ENCODE measurements at places on chromosomes 12 and 14.

GRCh38 chr12:52575256-52575655, 1.6 kb upstream of the KRT74 start:
- DNase-seq: no peak

- DNase-seq: no peak
Measured at GRCh38 chr12:25761356-25761755, 197.1 kb upstream of the RASSF8 start.

GRCh38 chr12:52543985-52544883, 8.7 kb downstream of the KRT71 start:
- no peak for DNase-seq

- no peak for DNase-seq
Measured at GRCh38 chr12:105018012-105018411, 31.9 kb downstream of the NOPCHAP1 start.

DNA sequence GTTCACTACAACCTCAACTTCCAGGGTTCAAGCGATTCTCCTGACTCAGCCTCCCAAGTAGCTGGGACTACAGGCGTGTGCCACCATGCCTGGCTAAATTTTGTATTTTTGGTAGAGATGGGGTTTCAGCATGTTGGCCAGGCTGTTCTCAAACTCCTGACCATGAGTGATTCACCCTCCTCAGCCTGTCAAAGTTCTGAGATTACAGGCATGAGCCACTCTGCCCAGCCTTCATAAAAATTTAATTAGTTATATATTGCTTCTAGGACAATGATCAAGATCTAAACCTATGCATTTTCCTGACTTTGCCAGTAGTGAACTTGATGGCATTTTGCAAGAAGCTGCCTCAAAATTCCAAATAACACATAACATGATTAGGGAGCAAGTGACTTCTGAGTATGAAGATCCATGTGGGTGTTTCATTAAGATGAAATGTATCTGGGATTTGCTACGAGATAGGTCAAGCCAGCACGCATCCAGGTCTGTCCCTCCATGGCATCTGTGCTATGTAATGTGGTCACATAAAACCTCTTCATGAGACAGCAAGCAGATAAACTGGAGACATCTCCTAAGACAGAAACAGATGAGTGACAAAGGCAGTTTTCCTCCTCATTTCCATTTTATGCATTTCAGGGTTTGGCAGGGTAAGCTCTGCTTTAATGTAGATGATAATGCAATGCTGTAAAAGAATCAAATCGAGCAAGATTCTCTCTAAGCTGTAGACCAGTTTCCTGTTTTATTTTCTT, 319.4 kb upstream of the ATP2B1 start:
- DNase-seq: no peak

DNA sequence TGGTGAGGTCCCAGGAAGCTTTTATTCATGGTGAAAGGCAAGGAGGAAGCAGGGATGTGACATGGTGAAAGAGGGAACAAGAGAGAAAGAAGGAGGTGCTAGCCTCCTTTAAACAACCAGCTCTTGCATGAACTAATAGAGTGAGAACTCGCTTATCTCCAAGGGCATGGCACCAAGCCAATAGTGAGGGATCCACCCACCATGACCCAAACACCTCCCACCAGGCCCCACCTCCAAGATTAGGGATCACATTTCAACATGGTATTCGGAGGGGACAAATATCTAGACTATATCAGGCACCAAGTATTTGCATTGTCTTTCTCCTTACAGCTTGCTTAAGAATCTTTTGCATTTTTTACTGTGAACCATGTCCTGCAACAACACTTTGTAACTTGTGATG, 91.9 kb upstream of the DHRS4 start:
- no peak for DNase-seq

DNA sequence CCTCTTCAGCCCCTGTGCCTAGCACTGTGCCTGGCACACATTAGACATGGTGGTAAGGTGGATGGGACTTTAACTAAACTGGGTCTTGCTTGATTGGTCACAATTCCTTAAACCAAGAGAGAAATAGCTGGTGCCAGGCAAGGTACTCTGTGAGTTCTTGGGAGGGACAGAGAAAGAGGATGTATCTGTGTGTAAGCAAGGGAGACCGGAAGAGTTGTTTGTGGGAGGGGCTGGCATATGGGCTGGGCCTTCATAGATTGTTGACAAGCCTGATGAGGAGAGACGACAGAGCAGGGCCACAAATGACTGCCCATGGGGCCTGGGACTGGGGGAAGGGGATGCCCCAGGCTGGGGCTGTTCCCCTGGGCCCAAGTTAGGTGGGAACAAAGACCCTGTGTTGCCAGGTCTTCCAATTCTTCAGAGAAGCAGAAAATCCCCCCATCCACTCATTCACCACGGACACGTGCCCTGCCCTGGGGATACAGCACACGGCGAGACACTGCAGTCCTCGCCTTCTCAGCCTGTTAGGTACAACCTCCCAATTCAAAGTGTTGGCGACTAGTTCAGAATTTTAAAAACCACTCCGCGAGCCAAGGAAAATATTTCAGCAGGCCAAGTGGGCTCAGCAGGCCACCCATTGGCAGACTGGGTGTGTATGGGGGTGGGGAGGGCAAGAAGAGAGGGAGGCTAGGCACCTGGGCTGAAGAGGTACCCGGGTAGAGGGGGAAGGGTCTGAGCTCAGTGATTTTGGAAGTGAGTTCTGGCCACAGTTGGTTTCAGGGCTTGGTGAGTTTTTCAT, 11.4 kb upstream of the CYP46A1 start:
- no peak for DNase-seq

DNA sequence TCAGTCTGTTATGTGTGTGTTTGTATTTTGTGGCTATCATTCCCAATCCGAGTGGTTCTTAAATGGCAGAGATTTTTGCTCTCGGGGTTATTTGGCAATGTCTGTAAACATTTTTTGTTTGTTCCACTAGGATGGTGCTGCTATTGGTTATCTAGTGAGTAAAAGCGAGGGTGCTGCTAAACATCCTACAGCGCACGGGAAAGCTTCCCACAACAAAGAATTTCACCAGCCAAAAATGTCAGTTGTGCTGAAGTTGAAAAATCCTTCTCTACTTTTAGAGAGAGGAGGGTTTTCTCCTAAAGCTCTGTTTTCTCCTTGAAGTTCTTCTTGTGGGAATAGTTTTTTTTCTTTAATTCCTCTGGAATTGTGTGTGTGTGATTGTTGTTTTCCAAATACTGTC, 2.4 kb downstream of the EXD2 start:
- DNase-seq: no peak

DNA sequence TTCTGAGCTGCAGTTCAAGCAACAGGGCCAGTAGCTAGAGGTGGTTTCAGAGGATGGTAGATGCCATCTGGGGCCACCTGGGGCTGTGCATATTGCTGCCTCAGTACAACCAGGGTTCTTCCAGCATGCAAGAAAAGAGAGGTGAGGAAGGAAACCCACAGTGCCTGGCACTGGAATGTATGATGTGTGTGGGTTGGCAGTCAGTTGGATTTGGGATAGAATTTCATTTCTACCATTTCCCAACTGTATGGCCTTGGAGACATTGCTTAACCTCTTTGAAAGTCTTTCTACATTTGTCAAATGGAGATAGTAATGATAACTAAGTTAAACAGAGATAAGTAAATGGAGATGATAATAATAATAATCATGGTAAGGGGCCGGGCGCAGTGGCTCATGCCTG, 10.2 kb upstream of the LRRC10 start:
- DNase-seq: no peak

- no peak for DNase-seq
Measured at GRCh38 chr14:93034671-93034994, 81.1 kb downstream of the ITPK1 start.

- DNase-seq: no peak
Measured at GRCh38 chr12:13472690-13473089, 276.2 kb downstream of the EMP1 start.

GRCh38 chr12:65568517-65568916, 255.8 kb upstream of the HMGA2 start:
- DNase-seq: no peak

GRCh38 chr12:26058308-26058707, 66.5 kb downstream of the BHLHE41 start:
- DNase-seq: no peak

DNA sequence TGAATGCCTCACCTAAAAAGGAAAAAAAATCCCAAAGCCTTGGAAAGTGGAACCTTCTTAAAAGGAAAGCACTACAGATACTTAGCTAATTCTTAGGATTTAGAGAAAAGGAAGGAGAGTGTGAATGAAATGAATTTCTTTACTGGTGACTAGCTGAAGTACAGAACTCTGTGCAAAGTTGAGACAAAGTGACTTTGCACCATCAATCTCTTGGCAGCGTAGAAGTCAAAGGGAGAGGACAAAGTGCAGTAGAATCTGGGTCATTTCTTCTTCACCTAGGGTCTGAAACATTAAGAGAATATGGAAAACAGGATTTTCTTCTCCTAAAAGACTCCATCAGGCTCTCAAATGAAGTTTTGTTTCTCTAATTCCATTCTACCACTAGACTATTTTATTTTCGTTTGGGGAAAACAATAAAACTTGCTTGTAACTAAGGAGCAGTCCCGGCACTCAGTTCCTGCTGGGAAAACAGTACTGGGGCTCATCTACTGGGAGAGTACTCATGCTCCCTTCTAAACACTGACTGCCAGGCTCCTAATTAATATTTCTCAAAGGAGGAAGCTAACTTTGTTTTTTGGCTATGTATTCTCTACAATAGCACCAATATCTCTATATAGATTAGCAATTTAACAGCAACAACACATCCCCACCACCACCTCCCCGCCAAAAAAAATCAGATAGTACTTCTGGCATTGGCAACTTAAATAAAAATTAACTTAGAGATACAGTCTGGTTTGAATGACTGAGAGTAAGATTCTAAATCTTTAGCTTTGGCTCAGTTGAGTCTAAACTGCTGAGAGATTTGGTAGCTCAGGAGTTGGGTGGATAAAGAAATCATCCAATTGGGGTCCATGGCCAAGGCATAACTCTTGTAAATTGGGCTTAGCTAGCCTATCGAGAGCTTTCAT, 110.7 kb downstream of the SLC15A5 start:
- DNase-seq: no peak

DNA sequence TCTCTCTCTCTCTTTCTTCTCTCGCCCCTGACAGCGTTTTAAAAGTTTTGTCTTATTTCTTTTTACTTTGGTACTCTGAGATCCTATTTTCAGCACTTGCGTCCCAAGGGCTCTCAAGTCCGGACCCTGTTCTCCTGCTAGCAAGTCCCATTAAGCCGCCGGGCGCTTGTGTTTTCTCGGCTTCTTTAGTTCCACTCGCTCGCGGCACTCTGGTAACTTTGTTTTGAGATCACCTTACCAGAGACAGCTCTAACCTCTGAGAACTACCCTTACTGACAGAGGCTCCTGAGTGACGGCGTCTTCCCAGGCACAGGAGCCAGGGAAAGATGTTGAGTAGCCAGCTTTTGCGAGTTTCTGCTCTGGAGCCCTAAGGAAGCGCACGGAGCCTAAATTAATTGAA, 2.7 kb upstream of the MYF5 start:
- DNase-seq: no peak

DNA sequence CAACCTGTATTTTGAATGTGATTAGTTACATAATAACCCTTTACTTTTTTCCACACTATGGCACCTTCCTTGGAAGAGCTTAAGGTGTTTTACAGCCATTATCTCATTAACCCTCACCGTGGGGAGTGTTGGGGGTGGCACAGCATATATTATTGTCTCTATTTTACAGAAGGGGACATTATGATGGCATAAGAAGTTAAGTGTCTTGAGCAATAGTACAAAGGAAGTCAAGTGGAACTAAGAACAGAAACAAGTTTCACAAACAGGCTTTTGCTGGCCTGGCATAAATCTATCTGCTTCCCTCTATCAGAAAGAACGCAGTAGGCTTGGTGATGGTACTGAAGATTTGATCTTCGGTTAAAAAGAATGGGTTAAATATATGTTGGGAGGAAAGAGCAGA, 169.7 kb upstream of the OTX2 start:
- DNase-seq: no peak

- no peak for DNase-seq
Measured at GRCh38 chr14:94494085-94494484, 15.2 kb downstream of the SERPINA12 start.

DNA sequence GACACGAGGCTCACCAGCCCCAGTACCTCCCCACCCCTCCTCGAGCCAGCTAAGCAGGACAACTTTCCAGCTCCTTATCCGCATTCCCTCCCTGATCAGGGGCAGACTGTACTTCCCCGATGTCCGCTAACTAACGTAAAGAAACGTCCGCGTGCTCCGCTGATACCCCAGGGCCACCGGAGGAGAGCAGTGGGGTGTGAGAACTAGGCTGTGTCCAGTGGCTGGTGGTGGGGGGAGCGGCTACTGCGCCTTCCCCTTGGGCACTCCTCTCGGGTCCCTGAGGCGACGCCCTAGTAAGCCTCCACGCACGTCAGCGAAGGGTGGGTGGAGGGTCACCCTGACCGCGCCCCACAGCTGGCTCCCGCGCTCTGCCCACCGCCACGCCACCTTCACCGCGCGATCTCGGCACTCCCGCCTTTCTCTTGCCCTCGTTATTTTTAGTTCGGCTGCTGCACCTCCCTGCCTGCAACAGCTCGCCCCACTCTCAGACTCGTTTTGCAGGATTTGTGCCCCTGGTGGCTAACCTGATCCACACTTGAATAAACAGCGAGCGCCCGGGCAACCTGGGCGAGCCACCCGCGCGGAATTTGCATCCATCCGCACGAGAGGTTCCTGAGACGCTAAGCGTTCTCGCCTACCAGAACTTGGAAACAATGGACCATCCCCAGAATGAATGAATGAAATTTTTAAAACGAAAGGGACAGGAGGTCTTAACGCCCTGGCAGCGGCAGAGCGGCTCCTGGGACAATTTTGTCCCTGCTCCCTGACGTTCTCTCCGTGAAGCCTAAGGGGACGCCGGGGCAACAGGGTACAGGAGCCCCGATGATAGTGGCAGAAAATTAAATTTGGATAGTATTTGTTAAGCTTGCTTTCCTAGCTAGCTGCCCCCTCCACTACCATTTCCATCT, 6.9 kb upstream of the BMP4 start:
- no peak for DNase-seq

- no peak for DNase-seq
Measured at GRCh38 chr12:61810486-61810885, 449.7 kb upstream of the USP15 start.

DNA sequence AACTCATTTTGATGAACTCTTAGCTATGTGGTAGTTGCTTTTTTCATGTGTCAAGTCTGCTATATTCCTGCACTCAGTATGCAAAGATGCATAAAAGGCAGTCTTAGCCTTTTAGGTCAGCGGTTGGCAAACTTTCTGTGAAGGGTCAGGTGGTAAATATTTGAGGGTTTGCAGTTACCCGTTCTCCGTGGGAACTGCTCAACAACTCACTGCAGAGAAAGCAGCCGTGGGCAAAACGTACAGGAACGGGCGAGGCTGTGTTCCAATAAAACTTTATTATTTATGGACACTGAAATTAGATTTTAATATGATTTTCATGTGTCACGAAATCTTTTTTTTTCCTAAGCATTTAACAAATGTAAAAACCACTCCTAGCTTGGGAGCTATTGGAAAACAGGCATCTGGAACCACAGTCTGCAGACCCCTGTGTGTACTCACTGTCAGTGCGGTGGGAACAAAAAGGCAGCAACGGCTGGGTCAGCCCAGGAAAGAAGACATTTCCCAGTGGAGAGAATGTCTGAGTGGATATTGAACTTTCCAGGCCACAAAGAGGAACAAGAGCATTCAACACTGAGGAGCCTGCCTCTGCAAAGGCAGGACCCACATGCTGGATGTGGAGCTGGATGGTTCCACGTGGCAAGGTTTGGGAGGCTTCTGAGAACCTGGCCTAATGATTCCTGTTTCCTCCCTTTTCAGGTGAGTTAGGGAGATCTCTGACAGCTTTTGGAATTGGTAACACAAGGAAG, 3.5 kb upstream of the ACACB start:
- no peak for DNase-seq

Measured in activated gamma-delta T cell treated with Interleukin-2 at 50 U/mL for 16 hours (primary cell).